Mucosa of descending colon (tissue), 3 donors: ENCODE measurements at places on chromosomes 13 and 19.

DNA sequence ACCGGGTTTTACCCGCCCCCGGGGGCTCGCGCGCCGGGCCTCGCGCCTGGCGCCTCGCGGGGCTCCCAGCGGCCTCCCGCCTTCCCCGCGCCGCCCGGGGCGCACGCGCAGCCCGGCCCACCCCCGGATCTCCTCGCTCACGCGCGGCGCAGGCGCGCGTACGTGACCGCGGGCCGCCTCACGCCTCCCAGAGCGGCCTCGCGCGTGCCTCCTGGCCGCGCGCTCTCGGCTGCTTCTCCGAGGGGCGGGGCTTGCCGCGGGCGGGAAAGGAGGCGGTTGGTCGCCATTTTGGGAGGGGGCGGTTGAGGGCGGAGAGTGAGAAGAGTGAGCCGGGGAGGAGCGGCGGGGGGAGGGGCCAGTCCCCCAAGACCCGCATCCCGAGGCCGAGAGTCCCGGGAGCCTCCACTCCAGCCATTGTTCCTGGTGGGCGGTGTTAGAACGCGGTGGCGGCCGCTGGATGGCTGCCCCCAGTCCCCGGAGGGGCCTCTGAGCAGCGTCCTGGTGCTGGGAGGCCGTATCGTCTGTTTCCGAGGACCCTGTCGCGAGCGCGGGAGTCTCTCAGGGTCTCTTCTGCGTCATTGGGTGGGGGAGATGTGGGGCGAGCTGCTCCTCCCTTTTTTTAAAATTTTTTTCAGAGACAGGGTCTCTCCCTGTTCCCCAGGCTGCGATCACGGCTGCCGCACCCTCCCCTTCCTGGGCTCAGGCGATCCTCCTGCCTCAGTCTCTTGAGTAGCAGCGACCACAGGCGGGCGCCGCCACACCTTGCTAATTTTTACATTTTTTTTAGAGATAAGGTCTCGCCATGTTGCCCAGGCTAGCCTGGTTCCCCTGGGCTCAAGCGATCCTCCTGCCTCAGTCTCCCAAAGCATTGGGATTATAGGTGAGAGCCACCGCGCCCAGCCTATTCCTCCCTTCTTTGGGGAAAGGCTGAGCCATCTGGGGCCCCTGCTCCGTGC lies at the start of gene ZNF541:
ZNF541 (minus strand) TSS at position 78 of the 956 bp plus-strand sequence. CDS start 17,292 bp downstream, outside the sequence.
- peak; percentile 59 for DNase-seq

DNA sequence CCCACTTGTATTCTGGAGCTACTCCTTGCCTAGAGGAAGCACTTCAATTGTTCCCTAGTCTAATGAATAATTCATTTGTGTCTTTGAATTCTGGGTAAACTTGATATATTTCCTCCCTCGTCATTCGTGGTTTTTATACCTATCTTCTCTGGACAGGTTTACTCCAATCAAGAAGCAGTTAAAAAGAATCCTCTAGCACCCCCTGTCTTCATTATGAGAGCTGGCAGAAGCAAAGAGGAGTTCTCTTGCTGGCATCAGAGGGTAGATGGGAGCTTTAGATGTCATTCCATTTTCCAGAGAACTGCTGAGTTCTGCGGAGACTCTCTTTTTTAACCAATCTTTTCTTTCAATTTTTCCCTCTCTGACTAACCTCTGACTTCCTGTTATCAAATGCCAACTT lies 627.7 kb downstream of the FGF9 start:
- no peak for DNase-seq

DNA sequence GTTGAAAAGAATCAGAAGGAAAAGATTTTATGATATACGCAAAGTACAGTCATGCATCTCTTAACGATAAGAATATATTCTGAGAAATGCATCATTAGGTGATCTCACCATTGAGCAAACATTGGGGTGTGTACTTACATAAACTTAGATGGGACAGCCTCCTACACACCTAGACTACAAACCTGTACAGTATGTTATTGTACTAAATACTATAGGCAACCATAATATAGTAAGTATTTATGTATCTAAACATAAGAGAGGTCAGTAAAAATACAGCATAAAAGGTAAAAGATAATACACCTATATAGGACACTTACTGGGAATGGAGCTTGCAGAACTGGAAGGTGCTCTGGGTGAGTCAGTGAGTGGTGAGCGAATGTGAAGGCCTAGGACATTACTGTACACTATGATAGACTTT lies 254.6 kb downstream of the SPRY2 start:
- no peak for DNase-seq

DNA sequence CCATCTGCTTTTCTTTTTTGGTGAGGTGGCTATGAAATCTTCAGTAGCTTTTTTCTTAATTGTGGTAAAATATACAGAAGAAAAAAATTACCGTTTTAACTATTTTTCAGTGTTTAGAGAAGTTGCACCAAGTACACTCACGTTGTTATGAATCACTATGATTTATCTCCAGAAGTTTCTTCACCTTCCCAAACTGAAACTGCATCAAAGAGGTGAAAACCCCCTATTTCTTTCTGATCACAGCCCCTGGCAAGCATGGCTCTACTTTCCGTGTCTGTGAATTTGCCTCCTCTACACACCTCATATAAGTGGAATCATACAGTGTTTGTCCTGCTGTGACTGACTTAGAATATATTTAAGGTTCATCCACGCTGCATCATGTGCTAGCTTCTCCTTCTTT lies 15.6 kb upstream of the SIGLEC10 start:
- no peak for DNase-seq

DNA sequence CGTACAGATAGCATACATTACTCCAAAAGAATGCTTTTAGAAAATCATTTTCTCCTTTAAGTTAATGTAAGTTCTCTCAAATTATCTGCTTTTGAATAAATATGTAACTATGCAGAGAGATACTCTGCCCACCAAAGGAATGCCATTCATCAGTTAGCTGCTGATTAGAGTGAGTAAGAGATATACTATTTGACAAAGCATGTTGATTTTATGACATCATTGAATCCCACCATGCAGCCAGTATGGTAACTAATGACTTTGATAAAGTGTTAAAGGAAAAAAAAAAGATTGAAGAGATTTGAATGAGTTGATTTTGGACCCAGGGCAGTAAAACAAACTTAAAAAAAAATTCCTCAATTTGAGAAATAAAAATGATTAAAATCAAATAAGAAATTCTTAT lies 521.5 kb downstream of the SLITRK6 start:
- DNase-seq, result no peak
